ENCODE measurements at places on chromosomes 7 and 10.

- DNase-seq = no peak
Measured at GRCh38 chr7:91086200-91086599, 178.0 kb upstream of the FZD1 start.

DNA sequence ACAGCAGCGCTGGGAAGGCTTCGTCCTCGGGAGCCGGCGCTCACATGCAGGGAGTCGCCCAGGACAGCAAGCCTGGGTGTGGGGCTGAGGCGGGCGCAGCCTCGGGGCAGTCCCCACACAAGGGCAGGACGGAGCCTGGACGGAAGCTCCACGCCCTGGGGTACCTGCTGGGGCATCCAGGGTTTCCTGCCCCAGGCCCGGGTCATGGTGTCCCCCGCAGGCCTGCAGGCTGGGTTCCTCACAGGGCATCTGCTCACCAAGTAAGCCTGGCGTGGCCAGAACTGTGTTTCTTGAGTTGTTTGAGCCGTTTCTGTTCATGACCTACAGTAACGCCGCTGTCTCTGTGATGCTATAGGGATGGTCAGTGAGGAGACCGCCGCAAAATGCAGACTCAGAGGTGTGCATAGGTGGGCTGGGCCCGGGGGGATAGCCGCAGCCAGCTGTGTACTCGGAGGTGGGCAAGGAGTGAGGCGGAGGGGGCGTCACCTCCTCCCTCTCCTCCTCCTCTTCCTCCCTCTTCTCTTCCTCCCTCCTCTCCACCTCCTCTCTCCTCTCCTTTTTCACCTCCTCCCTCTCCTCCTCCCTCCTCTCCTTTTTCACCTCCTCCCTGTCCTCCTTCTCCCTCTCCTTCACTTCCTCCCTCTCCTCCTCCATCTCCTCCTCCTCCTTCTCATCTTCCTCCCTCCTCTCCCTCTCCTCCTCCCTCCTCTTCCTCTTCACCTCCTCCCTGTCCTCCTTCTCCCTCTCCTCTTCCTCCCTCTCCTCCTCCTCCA, 438.9 kb downstream of the DNAJB6 start:
- no peak for DNase-seq

- no peak for DNase-seq
Measured at GRCh38 chr10:69405221-69405620, 11.5 kb downstream of the TACR2 start.

- no peak for DNase-seq
Measured at GRCh38 chr7:111030336-111030735, 60.6 kb upstream of the LRRN3 start.

DNA sequence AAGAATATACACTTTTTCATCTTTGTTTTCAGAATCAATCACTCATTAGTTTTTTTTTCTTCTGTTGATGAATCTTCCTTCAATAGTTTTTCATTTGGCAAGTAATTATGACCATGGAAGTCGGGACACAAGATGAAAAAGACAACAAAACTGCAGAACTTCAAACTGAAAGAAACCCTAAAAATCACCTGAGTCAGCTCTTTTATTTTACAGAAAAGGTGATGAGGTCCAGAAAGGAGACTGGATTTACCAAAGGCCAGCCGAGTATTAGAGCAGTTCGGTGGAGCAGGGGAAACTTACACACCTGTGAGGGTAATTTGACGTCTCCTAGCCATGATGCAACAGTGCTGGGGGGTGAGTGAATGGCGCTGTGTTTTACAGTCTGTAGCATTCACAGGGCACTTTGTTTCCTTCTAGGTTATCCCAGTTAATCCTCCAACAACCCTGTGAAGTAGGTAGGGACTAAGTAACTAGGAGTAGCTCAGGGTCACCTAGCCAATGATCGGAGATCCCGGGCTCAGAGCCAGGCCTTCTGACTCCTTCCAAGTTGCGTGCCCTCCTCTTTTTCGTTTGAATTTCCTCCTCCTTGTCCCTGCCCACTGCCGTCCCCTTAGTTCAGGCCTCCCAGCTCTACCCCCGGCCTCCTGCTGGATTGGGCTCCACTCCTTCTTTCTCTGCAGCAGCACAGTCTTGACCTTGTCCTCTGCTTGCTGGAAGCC, 14.0 kb downstream of the RBM20 start:
- DNase-seq = no peak

- no peak for DNase-seq
Measured at GRCh38 chr7:71780282-71780681, 631.9 kb downstream of the CALN1 start.

DNA sequence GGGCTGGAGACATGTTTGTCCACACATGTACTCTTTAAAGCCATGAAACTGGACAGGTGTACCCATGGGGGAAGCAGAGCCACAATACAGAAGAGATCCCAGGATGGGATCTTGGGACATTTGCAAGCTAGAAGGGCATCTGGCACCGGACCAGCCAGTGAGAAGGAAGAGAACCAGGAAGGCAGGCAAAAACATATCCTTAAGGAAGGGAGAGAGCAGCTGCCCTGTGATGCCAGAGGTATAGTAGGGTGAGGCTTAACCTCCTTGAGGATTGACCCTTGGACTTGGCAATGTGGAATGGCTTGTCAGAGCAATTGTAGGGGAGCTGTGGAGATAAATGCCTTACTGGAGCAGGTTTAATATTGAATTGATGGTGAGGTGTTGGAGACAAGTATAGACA, 17.9 kb upstream of the SUV39H2 start:
- no peak for DNase-seq

- DNase-seq = no peak
Measured at GRCh38 chr7:44150466-44150832, 9.3 kb upstream of the MYL7 start.

DNA sequence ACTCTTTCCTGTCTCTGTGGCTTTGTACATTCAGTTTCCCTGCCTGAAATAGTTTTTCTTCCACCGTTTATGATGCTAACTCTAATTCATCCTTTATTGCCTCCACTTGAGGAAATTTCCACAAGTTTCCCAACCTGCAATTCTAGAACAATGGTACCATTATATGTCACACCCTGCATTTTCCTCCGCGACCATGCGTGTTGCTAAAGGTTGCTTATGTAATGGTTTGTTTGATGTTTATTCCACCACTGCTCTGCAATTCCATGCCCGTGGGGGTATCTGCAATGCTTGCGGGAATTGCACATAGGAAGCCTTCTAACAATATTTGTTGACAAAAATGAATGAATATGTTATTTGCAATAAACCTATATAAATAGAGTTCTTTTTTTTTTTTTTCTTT, 69.5 kb upstream of the ST8SIA6 start:
- DNase-seq = no peak

- no peak for DNase-seq
Measured at GRCh38 chr7:90461219-90461618, 8.2 kb upstream of the PTTG1IP2 start.

DNA sequence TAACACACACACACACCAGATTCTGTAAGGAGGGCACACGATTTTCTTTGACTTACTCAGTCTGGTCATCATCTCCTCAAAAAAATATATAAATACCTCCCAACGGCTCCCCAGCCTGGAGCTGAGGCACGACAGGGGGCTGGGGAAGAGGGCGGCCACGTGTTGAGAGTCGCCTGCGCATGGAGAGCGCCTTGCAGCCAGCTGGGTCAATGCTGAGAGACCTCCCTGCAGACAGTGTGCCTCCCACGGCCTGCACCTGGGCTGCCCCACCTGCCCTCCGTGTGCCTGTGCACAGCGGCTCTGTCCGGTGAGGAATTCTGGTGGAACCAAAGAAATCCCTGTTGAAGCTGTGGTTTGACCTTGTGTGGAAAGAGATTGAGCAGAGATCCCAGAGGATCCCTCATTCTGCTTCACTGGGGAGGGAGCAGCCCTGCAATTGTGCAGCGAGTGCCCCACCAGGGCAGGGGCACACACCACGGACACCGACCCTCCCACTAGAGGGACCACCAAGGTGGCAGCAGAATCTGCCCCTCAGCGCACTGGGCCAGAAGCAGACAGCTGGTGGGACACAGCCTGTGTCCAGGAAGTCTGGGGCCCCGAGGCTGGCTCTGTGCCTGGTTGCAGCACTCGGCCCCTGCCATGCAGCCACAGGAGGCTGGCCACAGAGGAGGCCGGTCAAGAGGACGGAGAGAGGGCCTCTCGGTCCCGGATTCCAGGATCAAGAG, 150.5 kb upstream of the PPP2R2D start:
- DNase-seq = no peak

DNA sequence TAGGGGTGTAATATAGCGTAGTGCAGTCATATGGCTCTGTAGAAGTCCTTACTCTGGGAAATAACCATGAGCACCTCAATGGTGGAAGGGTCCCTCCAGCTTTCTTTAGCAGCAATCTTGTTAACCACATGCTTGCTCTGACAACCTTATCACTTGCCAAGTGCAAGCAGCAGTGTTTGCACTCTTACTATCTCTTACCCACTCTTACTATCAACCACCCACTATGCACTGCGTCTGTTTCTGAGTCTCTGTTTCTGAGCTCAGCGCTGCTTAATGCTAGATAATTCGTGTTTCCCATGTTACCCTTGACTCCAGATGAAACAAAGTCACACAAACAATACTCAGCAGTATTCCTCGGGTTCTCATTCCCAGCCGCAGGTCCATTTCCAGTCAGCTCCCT, 433.7 kb upstream of the PFKP start:
- no peak for DNase-seq

- no peak for DNase-seq
Measured at GRCh38 chr10:62961951-62962523, 145.9 kb upstream of the EGR2 start.

DNA sequence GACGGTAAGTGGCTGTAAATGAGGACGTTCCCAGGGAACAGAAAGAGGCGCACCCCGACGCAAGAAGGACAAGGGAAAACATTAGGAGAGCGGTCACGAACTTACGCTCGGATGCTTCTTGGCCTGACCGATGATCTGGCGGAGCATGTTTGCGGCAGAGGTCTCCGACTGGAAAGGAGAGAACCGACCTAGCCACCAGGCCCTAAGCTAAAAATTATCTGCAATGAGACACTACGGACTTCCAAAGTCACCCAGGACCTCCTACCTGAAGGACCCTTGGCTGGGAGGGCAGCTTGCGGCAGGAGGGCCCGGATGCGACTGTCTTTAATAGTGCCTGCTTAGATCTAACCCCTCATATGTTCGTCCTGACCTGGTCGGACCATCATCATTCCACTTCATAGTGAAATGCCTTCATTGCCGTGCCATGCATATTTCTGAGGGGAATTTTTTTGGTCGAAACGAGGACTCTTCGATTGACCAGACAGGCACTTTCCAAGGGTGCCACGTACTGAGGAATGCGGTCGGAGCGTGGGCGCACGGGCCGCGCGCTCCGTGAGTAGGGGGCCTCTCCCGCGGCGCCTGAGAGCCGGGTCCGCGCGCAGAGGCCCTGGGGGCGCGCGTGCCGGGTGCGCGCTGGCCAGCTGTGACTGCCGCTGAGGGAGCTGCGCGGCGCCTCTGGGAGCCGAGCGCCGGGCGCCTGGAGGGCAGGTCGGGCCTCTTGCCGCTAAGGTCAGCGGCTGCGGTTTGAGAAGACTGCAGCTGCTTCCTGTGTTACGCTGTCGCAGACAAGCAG, 33.6 kb upstream of the PHF14 start:
- DNase-seq = peak; percentile 87

- peak; percentile 36 for DNase-seq
Measured at GRCh38 chr7:98930921-98931320, 52.6 kb downstream of the TRRAP start.

- no peak for DNase-seq
Measured at GRCh38 chr7:133139350-133139749, 57.5 kb upstream of the CHCHD3 start.

DNA sequence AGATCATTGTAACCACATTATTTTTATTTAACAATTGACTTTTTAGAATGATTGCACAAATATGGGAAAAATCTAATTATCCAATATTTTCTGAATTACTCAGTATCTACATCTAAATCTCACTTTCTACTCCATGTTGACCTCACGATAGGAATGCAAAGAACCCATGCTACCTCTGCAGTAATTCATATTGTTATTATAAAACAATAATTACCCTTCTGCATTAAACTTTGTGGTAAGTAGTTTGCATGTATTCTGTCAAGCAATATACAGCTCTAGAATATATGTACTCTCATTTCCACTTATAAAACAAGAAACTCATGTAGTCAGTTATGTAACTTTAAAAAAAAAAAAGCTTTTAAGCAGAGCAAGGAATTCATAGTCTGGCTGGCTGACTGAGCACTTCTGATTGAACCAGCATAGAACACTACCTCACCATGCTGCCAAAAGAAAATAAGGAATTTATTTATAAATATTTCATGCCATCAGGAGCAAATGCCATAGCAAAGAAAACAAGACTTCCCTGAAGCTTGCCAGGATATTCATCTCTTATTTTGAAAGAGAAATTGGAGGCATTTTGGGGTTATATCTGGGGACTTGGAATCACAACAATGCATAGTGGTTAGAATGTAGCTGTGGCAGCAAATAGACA, 895.7 kb downstream of the XPNPEP1 start:
- DNase-seq = no peak

DNA sequence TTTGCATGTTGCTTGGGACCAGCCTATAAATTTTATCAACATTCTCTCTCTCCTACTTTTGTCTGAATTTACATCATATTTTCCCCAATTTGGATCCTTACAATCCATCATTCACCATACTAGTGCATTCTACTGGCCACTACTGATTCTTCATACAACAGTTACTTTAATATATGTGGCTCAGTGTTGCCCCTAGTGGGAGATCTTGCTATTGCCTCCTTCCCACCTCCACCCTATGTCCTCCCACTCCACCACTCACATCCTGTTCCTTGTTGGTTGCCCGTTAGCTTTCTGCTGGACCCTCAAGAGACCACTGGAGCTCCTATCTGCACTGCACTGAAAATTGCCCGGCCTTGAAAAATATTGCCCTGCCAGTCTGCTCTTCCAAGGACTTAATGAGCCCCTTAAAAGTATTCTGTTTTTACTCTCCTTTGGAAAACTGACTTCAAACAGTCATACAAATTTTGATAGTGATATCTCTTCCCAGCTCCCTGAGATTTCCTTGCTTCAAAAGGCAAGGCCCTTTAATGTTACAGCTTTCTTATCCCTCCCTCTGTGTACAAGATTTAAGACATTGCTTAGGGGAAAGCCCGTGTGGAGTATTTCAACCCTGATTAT, 243.2 kb upstream of the TMEM229A start:
- no peak for DNase-seq

DNA sequence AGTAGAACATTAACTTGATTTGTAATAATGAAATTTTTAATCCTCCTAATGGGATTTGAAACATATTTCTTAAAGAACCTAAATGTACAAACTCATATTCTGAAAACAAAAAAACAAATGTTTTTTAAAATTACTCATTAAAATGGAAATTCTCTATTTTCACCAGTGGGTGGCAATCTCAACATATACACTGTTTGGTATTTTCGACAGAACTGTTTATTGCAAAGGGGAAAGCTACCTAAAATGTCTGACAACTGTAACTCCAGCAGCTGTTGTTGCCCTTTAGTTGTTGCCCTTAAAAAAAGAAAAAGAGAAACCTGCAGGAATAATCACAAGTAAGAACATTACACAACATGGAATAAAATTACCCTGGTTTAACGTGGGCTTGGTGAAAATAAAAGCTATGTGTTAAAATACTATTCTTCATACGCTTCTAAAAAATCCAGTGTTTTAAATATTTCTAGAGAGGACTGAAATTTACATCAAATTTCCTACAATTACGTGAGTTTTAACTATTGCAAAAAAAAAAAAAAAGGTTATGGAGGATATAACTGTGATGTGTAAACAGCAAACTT, 54.5 kb downstream of the COL1A2 start:
- DNase-seq = no peak

Measured in stimulated activated CD4-positive, alpha-beta T cell treated with anti-CD3 and anti-CD28 coated beads, Interleukin-4, amount 100 ng/mL, for 24 hours (primary cell).